Thoracic aorta endothelial cell (primary cell): ENCODE measurements at places on chromosomes 16 and 17. TPM values are rescaled to one million over a fixed set of nuclear protein-coding genes. Genes with fewer than 3 reads are reported as not detected.

KRTAP9-8 gene
- not detected in 2 replicates for total RNA-seq

TMEM204 gene
- 14.9 and 24.1 TPM in 2 replicates for total RNA-seq

BCAR1 gene
- total RNA-seq: 190 and 266 TPM in 2 replicates

PDIA2 gene
- 0.29 and 0.66 TPM in 2 replicates for total RNA-seq

CA5A gene
- total RNA-seq: not detected in 2 replicates

ZFPM1 gene
- total RNA-seq: 3.5 and 4.7 TPM in 2 replicates

PITPNM3 gene
- total RNA-seq: 1.3 and 2.8 TPM in 2 replicates

VPS9D1 gene
- 6.9 and 7.2 TPM in 2 replicates for total RNA-seq

MYH1 gene
- total RNA-seq: not detected in 2 replicates
